ENCODE measurements at places on chromosomes 12 and 14. TPM values are rescaled to one million over a fixed set of nuclear protein-coding genes. Genes with fewer than 3 reads are reported as not detected.

DNA sequence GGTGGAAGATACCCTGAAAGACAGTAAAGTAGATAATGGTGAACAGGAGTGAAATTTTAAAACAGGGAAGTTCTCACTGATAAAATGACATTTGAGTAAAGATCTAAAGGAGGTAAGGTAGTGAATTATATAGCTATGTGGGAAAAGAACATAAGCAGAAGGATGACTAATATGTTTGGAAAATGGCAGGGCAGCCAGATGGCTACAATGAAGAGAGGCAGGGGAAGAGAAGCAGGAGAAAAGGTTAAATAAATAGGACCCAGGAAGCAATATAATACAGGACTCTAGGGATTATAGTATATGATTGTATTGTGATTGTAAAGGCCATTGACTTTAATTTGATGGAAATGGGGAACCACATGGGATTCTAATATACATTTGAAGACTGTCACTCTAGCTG, 33.0 kb downstream of the SCFD1 start:
- DNase-seq: no peak

The PLEKHG7 gene
- not detected for total RNA-seq

The TAPBPL gene
- total RNA-seq: 9.3 TPM

- no peak for DNase-seq
Observed at GRCh38 chr14:55473786-55474185, 33.4 kb upstream of the TBPL2 start.

DNA sequence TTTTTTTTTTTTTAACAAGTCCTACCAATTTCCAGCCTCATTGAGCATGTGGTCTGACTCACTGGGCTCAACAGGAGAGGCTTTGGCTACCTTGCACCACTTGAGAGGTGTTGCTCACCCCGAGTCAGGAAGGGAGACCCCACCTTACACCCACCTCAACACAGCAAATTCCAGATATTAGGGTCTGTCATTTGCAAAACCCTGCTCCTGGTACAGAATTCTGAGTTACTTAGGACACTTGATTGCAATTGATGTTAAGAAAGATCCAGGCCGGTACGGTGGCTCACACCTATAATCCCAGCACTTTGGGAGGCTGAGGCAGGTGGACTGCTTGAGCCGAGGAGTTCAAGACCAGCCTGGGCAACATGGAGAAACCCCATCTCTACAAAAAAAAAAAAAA, 14.1 kb downstream of the DGLUCY start:
- DNase-seq: no peak
